ENCODE measurements at places on chromosomes 5 and 9. TPM values are rescaled to one million over a fixed set of nuclear protein-coding genes. Genes with fewer than 3 reads are reported as not detected.

- no peak for DNase-seq
Observed at GRCh38 chr9:7227951-7228350, 470.2 kb downstream of the KDM4C start.

The MRPS27 gene
- total RNA-seq = 102 TPM

The PCDHGA6 gene
- 2.3 TPM for total RNA-seq

The ANGPTL2 gene
- 7.1 TPM for total RNA-seq

GRCh38 chr5:116719106-116719505, 144.5 kb upstream of the SEMA6A start:
- no peak for DNase-seq

DNA sequence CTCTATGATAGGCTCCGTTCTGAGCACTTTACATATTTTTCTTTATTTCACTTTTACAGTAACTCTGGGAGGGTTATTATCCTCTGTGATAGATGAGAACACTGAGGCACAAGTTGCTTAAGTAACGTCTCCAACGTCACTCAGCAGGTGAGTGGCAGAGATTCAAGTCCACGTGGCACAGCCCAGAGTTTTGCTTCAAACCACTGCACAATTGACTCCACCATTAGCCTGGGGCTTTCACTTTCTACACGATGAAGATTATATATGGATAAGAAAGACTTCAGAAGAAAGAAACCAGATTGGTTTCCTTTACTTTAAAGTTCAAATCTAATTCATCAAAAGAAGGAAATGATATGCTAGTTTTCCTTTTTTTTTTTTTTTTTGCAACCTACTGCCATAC, 245.9 kb downstream of the SYK start:
- DNase-seq = no peak

Measured in MG63 (cell line).